ENCODE measurements at places on chromosomes 4 and X.

DNA sequence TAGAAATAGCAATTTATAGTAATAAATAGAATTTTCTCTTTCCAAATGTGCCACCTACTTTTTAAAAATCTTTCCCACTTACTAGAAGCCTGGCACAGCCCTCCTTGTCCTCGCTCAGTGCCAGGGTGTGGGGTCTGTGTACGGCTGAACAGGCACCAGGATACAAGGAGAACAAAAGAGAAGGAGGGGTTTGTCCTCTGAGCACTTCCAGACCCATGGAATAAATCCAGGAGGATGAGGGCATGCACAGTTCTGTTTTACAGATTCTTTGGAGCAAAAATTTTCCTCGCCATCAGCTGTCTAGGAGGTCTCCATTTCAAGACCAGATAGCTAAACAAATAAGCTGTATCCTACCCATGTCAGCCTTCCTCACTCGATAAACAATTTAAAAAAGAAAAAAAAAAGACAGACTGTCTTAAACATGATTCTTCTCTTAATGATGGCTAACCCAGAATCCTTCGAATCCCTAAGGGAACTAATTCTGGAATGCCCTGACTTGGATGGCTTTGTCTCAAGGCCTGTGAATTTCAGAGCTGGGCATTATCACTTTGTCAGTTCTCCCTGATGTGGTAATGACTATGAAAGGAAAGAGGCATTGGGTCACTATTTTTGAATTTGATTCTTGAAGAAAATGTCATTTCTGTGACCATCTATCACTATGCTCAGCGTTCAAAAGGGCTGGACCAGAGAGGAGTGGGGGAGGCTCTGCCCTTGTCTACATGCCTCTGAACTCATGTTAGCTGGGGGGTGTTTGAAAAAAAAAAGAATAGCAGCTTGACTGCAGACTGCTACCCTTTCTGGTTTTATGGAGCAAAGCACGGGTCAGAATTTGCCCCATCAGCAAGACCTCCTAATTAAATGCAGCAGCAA, 151.0 kb downstream of the DCTD start:
- DNase-seq = no peak

GRCh38 chr4:143294310-143294709, 42.4 kb upstream of the GAB1 start:
- no peak for DNase-seq

- DNase-seq = no peak
Observed at GRCh38 chr4:108738003-108738706, 24.7 kb downstream of the ETNPPL start.

DNA sequence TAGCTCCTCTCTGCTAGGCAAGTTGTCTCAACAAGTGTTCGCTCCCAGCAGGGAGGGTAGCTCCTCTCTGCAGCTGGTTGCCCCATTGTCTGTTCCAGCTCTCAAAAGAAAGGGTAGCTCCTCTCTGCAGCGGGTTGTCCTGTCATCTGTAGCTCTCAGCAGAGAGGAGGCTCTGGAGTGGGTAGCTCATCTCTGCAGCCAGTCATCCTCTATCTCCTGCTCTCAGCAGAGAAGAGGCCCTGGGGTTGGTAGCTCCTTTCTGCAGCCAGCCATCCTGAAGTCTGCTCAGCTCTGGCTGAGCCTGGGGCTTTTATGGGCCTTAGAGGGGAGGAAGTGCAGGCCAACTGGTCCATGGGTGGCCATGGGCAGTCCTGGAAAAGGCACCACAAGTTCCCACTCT, 342.7 kb downstream of the PTTG2 start:
- no peak for DNase-seq

GRCh38 chrX:39262641-39263040, 461.4 kb downstream of the MID1IP1 start:
- no peak for DNase-seq

- DNase-seq = no peak
Observed at GRCh38 chr4:57877047-57877458, 766.9 kb upstream of the IGFBP7 start.

DNA sequence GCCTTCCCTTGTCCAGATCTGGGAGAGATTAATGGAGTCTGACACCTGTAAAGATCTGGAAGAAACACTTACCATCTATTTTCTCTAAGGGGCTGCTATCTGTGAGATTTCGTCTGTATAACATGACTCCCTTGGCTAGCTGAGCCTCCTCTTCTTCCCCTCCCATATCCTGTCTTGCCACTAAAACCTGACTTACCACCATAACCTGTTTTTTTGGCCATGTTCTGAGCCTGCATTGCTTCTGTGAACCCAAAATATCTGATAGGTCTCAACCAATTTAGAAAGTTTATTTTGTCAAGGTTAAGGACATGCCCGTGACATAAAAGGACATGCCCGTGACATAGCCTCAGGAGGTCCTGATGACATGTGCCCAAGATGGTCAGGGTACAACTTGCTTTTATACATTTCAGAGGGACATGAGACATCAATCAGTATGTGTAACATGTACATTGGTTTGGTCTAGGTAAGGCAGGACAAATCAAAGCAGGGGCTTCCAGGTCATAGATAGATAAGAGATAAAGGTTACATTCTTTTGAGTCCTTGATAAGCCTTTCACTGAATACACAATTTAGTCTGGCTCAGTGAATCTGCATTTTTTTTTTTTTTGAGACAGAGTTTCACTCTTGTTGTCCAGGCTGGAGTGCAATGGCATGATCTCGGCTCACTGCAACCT, 11.4 kb downstream of the MGST2 start:
- no peak for DNase-seq

DNA sequence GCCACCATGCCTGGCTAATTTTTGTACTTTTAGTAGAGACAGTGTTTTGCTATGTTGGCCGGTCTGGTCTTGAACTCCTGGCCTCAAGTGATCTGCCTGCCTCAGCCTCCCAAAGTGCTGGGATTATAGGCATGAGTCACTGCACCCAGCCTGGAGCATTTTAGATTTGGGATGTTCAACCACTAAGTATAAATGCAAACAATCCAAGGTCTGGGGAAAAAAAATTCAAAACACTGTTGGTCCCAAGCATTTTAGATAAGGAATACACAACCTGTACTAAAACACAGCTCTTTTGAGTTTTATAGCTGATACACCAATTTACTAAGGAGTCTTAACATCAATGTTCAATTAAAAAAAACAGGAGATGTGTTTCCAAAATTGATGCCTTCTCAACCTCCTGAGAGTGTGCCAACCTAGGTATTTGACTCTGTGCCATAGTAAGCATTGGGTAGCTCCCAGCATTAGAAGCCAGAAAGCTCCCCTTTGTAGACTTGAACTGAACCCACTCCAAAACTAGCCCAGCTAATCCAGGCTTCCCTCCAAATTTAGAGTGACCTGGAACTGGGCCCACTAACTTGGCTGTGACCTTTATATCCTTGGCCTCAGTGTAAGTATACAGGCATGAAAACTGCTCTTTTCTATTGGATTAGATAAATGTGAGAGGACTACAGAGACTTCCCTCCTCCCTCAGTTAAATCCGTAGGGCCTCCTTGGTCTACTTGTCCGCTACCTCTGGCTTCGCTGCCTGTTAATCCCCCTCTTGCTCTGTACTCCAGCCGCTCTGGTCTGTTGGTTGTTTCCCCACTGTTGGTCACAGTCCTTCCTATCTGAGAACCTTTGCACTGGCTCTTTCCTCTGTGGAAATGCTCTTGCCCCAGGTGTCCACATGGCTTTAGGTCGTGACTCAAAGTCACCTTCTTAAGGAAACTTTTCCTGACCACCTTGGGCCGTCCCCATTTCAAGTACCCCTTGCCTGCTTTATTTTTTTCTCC, 77.6 kb downstream of the CCKAR start:
- no peak for DNase-seq
